ENCODE measurements at places on chromosomes 7 and 10. TPM values are rescaled to one million over a fixed set of nuclear protein-coding genes. Genes with fewer than 3 reads are reported as not detected.

Gene PRF1
- total RNA-seq: 63.5 TPM

Gene SFTPA1
- total RNA-seq: not detected

Gene TUBAL3
- total RNA-seq: not detected

Gene XRCC2
- total RNA-seq: 8.2 TPM

Gene CYP2C19
- total RNA-seq: 0.07 TPM

Gene ZNF488
- total RNA-seq: 0.08 TPM

Gene TEX36
- total RNA-seq: not detected

Gene NOC3L
- total RNA-seq: 20.8 TPM

Gene CYP3A7
- not detected for total RNA-seq

Gene PLEKHS1
- total RNA-seq: not detected

Gene TMEM176B
- total RNA-seq: not detected

Gene WIPF3
- total RNA-seq: not detected

Gene EVX1
- total RNA-seq: not detected

Gene CBX3
- total RNA-seq: 213 TPM

Gene MMD2
- total RNA-seq: not detected

Gene ZNF107
- 18.4 TPM for total RNA-seq

Gene DENND2A
- total RNA-seq: not detected

Gene TAS2R5
- 1.5 TPM for total RNA-seq

Gene ASB10
- total RNA-seq: not detected

Gene SFXN3
- total RNA-seq: 50.1 TPM

Gene ADCY1
- total RNA-seq: 0.53 TPM

All from activated naive CD4-positive, alpha-beta T cell treated with anti-CD3 and anti-CD28 coated beads, Interleukin-2, amount 10 ng/mL, durations not matched to agents 5 hours and 36 hours (primary cell).